ENCODE measurements at places on chromosomes 11 and 22.
A peak's percentile ranks its signal among the peaks of the same experiment; 100 is the strongest.

GRCh38 chr22:50016308-50016987 is 3.9 kb upstream of the IL17REL start:
- no peak for DNase-seq

DNA sequence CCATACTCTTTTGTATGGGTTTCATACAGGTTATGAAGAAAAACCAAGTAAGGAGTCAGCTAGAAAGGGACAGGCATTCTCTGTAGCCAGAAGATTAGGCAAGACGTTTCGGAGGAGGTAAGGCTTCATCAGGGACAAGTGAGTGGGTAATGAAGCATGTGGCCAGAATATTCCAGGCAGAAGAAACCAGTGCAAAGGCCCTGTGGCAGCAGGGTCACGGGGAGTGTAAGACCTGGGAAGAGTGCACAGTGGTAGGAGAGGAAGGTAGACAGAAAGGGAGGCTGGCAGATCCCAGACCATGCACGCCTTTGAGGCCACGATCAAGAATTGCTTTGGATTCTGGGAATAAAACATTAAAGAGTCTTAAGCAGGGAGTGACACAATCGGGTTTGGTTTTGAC is 177.6 kb downstream of the MIAT start:
- DNase-seq: no peak

GRCh38 chr11:131674051-131674755 is 303.8 kb downstream of the NTM start:
- peak; percentile 85 for DNase-seq

GRCh38 chr11:125637840-125638239 is 12.9 kb downstream of the CHEK1 start:
- no peak for DNase-seq

DNA sequence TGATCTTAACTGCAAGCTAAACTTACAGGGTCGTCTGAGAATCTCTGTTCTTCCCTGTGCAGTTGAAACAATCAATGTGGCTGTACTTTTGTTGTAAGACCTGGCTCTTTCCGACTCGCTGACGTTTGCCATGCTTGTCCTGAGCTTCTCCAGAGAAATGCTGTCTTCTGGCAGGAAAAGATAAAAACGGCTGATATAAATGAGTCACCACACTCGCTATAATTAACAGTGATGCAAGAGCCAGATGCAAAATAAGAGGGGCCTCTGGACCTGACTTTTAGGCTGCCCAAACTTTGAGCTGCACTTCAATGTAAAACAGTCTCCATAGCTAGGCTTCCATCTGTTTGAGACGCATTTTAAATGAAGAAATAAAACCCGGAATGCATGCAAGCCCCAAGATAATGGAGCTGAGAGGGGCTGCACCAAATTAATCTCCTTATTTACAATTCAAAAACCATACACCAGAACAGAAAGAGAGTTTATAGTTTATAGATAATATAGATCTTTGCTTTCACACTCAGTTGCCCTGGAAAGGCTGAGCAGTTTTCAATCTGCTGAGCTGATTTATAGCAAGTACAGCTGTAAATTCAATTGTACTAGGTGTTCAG is 48.5 kb downstream of the WT1 start:
- peak; percentile 91 for DNase-seq

DNA sequence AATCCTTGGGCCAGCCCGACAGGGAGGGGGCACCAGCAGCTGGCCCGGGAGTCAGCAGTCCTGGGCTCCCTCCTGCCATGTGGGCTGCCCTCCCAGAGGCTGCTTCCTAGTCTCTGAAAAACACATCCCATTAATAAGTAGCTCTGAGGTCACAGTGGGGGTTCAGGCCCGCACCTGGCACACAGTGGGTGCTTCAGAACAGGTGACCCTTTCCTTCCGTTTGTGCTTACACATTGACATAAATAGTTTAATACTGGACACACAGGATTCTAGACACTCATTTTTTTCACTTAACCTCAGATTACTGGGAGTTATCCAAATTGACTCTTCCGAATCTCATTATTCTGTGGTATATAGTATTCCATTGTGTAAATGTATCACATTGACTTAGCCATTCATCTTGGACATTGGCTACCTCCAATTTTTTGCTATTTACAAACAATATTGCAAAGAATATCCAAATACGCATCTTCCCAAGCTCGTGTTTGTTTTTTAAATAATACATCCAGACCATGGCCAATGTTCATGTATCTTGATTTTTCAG is 474 bp upstream of the CHADL start:
- no peak for DNase-seq

DNA sequence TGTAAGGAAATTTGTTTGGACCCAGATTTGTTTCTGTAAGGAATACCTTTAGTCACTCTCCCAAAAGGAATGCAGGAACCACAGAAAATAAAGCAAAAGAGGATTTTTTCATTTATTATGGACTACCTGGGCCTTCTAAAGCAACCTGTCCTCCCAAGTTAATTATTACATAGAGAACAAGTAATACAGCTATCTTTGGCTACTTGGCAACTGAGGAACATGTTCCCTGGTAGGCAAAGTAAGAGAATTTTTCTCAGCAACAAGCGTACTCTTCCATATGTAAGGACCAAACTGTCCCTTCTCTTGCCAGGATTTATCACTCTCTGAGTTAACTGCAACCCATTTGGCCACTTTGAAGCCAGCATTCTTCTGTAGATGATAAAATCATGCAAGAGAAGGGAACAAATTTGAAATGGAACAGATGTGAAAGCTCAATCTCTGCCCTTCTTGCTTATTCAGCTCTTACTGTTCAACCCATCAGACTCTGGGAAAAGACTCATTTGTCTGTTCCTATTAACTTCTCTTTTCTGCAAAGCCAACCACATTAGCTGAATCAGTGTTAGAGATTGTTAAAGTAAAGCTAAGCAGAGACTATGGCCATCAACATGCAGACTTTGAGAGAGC is 190.2 kb downstream of the SWAP70 start:
- peak; percentile 62 for DNase-seq

- DNase-seq: no peak
Observed at GRCh38 chr11:10295064-10295901, 1.3 kb upstream of the SBF2 start.

- DNase-seq: no peak
Observed at GRCh38 chr22:50445071-50445879, 29.6 kb downstream of the SBF1 start.
